ENCODE measurements at places on chromosomes 5 and 9.

- DNase-seq, result no peak
Observed at GRCh38 chr5:80941496-80941895, 18.7 kb upstream of the RASGRF2 start.

DNA sequence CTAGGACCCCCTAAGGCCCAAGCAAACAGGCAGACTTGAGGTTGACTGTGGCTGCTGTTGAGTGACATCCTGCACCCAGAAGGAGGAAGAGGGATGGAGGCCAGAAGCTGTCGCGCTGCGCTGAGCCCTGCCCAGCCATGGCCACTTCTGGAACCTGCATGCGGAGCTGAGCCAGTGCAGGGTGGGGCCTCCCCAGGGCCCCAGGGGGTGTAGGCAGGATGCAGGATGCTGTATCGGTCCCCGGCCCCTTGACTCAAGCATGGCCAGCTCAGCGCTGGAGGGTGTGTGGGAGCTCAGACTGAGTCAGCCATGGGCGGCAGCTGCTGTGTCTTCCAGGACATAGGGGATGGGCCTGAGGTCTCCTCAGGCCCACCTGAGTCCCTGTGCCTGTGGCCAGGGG lies 26.9 kb downstream of the GLT6D1 start:
- no peak for DNase-seq

- DNase-seq, result no peak
Observed at GRCh38 chr9:128587453-128587852, 35.1 kb downstream of the SPTAN1 start.

GRCh38 chr9:69809304-69809863 lies 11.2 kb upstream of the CFAP95 start:
- DNase-seq, result no peak

GRCh38 chr9:129932303-129933151 lies 97.3 kb downstream of the USP20 start:
- no peak for DNase-seq

- no peak for DNase-seq
Observed at GRCh38 chr9:7622481-7622880, 177.1 kb downstream of the DMAC1 start.

DNA sequence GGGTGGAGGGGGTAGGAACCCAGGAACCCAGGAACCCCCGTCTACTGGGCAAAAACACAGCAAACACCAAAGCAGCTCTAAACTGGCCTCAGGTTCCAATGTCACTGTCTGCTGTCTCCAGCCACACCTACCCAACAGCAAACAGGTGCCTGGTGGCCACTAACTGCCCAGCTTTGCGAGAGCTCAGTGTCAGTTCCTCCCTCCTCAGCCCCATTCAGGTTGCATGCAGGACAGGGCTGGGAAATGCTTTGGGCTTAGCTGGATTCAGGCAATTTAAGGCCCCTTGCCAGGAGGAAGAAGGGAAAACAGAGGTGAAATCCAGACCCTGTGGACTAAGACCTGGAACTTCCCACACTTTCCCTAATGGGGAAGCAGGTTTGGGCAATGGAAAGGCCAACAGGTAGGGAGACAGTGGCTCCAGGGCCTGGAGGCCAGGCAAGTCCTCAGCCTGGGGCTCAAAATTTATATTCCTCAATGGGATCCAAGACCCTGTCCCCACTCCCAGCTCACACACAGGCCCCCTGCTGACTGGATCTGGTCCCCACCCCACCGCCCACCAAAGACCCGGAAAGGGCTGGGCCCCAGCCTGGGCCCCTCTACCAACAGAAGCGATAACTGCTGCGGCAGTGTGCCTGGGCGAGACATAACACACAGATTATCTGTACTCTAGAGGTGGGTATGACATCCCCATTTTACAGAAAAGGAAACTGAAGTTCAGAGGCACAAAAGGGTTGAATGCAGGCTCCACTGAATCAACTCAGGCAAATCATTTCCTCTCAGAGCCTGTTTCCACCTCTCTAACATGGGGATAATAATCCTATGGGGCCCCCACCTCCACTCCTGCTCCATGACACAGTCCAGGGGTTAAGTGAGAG lies 3.5 kb downstream of the EEIG1 start:
- DNase-seq, result no peak

- no peak for DNase-seq
Observed at GRCh38 chr5:77637170-77637997, 1.1 kb downstream of the OTP start.

DNA sequence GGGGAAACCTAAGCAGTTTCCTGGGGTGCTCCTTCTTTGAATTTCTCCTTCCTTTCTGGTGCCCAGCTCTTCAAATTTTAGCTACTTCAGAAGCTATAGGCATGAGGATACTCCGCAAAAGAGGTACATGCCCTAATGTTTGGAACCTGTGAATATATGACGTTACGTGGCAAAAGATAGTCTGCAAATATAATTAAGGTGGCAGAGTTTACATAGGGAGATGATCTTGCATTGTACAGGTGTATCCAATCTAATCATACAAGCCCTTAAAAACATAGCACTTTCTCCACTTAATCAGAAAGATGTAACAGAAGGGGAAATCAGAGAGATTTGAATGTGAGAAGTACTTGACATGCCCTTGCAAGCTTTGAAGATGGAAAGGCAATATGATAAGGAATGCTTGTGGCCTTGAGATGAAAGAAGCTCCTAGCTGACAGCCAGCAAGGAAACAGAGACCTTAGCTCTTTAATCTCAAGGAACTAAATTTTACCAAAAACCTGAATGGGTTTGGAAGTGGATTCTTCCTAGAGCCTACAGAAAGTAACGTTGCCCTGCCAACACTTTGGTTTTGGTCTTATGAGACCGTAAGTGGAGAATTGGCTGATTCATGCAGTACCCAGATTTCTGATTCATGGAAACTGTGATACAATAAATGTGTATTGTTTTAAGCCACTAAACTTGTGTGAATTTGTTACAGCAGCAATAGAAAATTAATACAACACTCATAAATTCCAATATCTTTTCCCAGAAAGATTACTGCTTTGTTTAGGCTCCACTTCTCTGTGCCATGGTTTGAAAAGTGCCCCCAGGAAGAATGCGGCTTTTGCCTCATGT lies 268.4 kb downstream of the FAM170A start:
- DNase-seq, result no peak

GRCh38 chr5:59380350-59380951 lies 513.1 kb downstream of the PDE4D start:
- DNase-seq, result no peak

GRCh38 chr9:113633782-113634595 lies 170.5 kb downstream of the RGS3 start:
- DNase-seq, result no peak

- DNase-seq, result no peak
Observed at GRCh38 chr5:89706731-89707130, 702.8 kb downstream of the CETN3 start.

DNA sequence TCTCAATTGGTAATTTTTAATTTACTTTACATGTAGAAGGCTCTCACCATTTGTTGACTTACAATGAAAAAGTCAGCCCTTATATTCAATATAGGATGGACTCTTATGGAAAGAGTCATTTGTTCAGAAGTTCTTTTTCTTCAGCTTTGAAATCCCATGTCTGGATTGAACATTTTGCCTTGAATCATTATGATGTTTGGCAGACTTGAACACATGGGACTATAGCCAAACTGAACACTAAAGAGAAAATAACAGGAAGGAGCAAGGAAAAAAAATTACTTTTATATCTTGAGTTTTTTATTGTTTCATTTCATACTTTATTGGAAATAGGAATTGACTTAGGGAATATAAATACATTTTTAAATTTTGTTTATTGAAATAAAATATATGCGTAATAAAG lies 1503.0 kb downstream of the EFNA5 start:
- DNase-seq, result no peak

DNA sequence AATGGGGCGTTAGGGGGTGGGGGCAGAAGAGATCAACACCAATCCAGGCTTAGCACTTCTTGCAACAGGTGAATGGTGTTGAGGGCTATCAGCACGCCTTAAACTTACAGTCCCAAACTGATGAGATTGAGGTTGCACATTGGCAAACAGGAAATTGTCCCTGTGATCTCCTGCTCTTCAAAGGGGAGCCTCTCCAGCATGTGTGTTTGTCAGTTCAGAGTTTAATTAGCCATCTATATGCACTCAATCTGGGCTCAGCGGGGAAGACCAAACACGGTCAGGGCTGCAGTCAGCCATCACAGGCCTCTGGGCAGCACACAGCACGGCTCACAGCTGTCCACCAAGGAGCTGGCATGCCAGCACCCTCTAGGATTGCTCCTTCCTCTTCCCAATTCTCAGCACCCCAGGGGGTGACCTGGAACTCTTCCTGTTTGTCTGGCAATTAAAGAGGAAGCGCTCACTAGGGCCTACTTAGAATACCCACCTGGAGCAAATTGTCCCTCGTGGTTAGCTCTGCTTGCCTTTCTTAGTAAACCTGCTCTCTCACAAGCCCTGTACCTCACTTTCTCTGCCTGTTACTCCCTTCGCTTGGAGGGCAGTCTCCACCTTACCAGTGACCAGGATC lies 217.4 kb downstream of the SLIT3 start:
- DNase-seq, result no peak

- DNase-seq, result no peak
Observed at GRCh38 chr5:10874541-10874940, 113.5 kb upstream of the DAP start.

DNA sequence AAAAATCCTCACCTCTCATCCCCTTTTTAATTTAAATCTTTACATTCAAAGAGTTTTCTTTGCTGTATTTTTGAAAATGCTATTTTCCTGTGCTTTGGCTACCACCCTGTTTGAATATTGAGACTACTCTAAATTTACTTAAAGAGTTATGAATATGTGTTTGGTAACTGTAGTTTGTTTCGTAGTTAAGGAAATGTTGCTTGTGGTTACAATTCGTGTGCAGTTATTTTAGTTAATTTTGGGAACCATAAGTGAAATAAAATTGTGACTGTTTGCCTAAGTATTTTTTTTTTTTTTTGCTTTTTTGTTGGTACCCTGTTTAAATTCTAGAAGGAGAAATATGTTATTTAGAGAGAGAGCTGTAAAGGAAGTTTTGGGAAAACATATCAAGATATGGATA lies 78.7 kb downstream of the XRCC4 start:
- DNase-seq, result no peak

GRCh38 chr9:86766912-86767311 lies 180.4 kb downstream of the GAS1 start:
- DNase-seq, result no peak

DNA sequence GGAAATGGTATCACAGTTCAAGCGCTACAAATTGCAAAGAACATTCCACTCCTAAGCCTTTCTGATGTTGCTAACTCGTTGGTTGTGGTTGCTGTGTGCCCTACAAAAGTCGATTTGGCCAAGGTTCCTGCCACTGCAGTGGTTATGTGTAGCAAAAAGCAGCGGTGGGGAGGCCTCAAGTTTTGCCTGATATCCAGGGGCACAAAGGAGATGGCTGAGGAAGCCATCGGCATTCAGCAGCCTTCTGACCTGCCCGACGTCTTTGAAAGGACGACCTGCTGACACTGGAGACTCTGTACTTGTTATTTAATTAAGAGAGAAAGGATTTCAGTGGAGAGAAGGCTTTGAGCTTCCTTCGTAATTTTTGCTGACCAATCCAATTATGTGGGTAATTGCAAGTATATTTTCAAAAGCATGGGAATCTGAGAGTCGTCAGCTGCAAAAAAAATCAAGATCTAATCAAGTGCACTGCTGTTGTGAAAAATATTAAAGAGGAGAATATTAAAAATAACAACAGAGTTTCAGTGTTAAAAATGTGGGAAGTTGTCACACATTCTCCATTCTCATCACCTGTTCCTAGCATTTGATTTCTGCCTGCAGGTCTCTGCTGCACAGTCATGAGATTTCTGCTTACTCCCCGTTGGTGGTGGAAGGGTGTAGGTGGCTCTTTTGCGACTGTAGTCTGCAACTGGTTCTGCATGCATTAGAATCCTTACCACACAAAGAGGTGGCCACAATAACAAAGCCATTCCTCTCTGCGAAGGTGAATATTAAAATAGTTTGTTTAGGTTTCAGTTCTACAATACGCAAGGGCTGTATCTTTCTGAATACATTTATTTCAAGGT lies 319.2 kb downstream of the IRX2 start:
- DNase-seq, result no peak

DNA sequence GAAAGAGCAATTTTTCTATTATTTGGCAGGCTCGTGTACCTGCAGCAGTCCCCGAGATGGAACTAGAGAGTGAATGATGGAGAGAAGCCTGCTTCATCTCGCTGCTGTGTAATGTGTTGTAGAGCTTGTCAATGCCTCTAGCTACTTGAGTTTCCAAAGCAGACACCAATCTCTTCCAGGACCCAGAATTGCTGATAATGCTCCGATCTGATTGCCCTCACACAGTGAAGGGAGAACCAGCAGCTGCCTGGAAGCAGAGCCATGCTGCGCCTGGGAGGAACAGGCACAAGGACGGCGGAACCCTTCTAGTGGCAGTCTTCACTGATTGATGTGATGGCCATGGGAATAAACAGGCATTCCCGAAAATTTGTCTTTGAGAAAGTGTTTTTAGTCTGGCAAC lies 288.0 kb downstream of the ICE1 start:
- DNase-seq, result no peak

DNA sequence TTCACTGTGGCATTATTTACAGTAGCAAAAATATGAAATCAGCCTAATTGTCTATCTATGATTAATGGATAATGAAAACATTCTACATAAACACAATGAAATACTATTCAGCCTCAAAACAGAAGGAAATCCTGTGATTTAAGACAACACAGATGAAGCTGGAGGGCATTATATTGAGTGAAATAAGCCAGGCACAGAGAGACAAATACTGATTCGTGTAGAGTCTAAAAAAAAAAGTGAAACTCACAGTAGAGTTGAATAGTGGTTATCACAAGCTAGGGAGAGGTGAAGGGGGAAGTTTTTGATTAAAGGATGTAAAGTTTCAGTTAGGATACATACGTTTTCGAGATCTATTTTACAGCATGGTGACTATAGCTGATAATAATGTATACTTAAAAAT lies 122.2 kb downstream of the ADAMTS6 start:
- DNase-seq, result no peak

- DNase-seq, result no peak
Observed at GRCh38 chr5:16606628-16607027, 10.2 kb downstream of the RETREG1 start.

GRCh38 chr5:40812125-40812524 lies 14.0 kb upstream of the PRKAA1 start:
- no peak for DNase-seq

GRCh38 chr9:136434580-136435169 lies 5.0 kb downstream of the INPP5E start:
- DNase-seq, result no peak

DNA sequence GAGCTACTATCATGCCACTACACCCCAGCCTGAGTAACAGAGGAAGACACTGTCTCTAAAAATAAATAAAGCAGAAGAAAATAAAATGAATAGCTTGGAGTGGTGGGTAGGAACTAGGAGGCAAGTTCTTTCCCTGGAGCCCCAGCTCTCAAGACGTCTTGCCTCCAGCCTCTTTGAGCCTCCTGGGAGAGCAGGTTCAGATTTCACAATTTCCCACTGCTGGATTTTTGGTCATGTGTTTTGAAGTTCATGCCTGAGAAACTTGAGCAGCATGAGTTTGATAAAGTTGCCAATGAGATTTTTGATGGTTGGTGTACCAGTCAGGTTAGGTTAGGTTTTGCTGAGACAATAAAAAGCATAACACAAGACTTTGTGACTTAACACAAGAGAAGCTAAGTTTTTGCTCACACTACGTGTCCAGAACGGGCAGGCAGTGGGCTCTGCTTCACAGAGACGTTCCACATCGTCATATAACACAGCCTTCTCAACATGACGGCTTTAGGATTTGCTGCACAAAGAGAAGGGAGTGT lies 4.1 kb upstream of the CCDC69 start:
- no peak for DNase-seq
